Stimulated activated CD4-positive, alpha-beta T cell treated with anti-CD3 and anti-CD28 coated beads, Interleukin-1b, Interleukin-23, amount 100 ng/mL, for 1 hour (primary cell): ENCODE measurements at places on chromosomes 2 and 18.
A peak's percentile ranks its signal among the peaks of the same experiment; 100 is the strongest.

DNA sequence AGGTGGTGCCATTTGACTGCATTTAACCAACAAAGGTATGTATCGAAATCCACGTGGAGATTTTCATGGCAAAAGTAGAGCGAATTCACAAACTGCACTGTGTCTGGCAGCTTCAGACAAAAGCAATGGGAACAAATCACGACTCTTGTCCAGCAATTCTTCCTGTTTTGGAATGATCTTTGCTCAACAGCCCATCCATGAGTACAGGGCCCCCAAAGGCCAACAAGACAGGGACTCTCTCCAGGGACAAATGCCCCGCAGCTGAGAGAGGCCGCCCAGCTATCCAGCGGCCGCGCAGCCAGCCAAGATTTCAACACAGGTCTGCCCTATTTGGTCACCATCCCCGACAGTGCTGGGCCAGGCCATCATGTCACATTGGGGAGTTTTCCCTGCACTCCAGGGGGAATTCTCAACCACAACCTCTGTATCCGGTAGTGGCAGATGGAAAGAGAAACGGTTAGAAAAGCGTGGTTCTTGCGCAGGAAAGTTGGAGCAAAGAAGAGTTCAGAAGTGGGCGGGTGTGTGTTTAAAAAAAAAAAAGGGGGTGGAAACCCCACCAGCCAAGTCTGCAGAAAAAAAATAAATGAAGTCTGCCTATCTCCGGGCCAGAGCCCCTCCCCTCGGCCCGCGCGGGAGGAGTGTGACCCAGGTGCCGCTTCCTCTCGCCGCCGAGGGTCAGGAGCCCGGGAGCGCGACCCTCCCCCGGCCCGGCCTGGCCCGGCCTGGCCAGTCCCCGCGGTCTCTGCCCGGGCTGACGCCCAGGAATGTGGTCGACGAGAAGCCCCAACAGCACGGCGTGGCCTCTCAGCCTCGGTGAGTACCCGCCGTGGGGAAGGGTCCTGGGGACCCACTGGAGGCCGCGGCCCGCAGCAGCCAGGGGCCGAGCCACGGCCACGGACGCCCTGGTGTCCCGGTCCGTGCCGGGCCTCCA lies at the start of gene GYPC:
GYPC (plus strand) TSS at position 659 of the 931 bp plus-strand sequence; CDS start at position 765, 106 bp downstream.
- DNase-seq = no peak

DNA sequence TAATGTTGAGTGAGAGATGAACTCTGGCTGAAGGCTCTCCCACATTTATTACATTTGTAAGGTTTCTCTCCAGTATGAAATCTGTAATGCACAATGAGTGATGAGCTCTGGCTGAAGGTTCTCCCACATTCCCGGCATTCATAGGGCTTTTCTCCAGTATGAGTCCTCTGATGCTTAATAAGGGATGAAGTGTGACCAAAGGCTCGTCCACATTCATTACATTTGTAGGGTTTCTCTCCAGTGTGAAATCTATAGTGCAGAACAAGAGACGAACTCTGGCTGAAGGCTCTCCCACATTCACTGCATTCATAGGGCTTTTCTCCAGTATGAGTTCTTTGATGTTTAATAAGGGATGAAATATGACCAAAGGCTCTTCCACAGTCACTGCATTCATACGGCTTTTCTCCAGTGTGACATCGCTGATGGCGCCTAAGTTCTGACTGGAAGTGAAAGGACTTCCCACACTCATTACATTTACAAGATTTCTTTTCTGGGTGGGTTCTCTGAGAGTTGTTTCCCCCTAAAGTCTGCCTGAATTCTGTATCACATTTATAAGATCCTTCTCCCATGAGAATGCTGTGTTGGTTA lies 10.2 kb downstream of the ZNF514 start:
- no peak for DNase-seq

DNA sequence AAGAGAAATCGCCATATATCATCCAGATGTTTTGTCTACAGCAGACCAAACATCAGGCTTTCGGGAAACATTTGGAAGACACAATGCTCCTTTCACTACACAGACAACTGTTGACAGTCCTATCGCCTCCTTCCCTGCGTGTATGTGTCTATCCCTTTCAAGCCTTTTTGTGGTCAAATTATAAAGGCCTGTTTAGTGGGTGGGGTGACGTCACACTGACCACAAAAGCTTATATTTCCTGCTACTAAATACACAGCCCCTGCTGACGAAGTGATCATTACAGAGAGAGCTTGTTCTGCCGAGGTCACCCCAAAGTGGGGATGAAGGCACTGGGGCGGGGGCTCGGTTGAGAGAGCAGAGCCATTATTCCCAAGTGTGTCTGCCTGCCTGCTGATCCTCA lies 302.7 kb upstream of the TNP1 start:
- no peak for DNase-seq

DNA sequence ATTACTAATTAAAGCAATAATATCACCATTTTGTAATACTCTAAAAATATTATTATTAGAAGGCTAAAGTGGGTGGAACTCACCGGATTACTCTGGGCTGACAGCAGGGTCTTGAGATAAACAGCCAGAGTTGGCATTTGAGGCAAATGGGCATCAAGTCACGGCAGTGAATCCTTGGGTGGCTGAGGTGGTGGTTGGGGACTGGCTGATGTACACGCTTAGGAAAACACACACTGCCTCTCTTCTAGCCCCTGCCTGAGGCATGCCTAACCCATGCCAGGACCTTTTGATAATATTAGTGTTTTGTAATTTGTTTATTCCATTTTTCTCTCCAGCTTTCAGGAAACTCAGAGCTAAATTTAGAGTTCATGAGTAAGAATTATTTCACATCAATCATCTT lies 76.8 kb downstream of the ACKR3 start:
- DNase-seq = no peak

- no peak for DNase-seq
Observed at GRCh38 chr2:96763511-96764252, 3.0 kb downstream of the CNNM4 start.

GRCh38 chr2:173523497-173523896 lies 168.8 kb downstream of the CDCA7 start:
- no peak for DNase-seq

DNA sequence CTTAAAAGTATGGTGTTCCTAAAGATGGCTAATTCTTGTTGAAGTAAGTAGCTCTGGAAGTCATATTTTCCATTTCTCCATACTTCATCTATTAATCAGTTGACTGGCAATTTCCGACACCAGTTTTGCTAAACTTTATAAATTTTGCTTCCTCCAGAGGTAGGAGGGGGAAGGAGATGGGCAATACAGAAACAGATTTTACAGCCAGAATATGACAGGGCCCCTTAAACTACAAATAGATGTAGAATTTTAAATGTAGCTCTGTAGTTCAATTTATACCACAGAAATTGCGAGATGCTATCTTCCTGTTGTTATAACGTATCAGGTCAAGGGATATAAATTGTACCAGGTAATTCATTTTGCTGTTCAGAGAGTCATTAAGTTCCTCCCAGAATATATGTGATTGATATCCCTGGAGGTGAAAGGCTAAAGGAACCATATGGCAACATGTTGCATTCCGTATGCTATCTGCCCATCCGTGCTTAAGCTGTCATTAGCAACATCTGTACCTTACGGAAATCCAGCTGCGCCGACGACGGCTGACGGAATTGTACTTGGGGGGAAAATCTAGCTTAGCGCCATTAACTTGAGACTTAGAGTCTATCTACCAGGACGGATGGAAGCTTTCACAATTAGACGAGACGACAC lies 8.4 kb upstream of the NR4A2 start:
- no peak for DNase-seq

DNA sequence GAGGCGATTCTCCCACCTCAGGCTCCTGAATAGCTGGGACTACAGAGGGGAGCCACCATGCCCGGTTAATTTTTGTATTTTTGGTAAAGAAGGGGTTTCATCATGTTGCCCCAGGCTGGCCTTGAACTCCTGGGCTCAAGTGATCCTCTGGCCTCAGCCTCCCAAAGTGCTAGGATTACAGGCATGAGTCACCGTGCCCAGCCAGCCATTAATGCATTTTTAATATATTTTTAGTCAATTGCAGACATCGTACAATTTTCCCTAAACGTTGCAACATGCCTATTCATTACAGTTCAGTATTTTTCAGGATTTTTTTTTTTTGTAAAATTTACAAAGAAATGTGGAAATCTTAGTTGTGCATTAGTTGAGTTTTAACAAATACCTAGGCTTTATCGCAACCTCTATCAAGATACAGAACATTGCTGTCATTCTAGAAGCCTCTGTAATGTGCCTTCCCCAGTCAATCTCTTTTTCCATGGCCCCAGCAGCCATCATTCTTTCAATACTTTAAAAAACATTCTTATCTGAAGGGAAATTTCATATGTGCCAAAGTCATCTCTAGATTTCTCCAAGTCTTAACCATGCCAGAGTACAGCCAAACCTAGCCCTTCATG lies 14.7 kb downstream of the NABP1 start:
- DNase-seq = no peak

DNA sequence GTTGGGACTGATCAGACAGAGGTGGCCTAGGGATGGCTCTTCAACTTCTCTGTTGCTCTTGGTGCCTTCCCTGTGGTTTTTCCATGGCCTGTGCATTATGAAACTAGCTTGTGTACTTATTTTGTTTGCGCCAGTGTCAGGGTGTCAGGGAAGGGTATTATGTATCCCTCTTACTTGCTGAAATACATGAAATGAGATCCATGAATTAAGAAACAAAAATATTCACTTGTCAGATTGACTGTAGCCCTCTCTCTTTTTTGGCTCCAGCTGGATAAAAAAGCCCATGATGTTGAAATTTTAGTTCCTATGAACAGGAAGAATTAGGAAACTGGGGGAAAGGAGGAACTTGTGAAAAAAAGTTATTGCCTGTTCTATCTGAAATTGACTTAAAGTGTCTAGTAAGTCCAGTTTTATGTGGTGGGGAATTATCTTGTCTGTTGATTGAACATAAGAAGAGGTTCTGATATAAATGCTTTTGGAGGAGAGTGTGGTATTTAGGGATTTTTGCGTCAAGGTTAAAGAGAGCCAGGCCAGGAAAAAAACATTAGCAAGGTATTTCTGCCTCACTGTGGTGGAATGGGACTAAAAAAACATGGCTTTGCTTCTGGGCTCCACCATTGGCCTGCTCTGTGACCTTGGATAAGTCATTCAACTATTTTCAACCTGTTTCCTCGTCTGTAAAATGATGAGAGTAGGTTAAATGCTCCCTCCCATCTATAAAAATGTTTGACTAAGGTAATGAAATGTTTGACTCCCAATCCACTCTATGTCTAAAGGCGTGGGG lies 12.0 kb downstream of the UGP2 start:
- DNase-seq = no peak

DNA sequence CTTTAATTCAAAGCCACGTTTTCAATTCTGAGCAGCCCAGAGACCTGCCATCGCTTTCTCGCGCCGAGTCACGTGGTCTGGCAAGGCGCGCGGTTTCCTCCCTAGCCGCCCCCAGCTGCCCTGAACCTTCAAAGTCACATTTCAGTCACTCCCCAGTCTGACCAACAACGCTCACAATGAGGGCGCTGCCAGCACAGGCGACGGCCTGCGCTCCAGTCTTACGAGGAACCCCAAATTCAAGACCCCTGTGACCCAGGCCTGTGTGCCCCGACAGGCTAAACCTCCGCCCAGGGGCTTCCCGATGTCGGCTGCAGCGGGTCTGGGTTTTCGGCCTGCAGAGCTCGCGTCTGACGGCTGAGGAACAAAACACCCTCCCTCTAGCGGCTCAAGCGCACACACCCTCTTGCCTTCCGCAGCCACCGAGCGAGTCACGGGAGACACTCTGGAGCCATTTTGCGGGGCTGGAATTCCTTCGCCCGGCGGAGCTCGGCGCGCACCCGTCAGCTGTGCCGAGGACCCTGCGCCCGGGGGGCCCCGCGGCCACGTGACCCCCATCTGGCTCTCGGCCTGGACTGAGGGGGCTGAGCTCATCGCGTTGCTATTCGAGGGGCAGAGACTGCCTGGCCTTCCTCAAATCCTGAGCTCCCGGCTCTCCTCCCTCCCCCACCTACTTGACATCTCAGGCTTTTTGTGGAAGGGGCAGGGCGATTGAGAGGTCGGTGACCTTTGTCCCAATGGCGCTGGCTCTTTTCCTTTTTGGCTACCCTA lies 69.9 kb upstream of the ITGB6 start:
- DNase-seq = peak; percentile 43

DNA sequence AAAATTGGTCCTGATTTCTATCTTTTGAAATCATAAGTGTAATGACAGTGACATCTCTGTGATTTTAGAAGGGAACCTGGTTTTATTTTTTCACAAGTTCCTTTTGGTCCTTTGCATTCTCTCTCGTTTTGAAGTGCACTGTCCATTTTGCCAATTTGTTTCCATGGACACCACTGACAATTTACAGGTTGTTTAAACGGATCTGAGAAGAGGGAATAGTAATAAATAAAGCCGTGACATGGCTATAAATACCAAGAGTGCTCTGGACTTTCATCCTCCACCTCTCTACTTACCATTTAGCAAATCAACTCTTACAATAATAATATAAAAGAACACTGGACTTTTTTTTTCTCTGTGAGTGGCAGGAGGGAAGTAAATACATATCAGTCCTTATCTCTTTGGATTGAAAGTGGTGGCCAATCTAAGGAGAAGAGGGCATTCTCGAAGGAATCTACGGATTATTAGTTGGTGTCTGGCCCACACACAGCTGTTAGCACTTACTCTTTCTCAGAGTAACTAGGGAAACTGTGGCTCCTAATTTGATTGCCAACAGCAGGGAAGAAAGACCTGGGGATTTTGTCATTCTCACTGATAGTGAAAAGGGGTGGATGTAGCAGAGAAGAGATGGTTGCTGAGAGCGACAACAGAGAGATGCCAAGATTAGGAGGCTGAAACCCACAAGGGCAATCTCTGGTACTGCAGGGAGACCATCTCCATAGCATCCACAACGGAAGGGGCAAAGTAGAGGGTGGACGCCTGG lies 108.7 kb upstream of the FSHR start:
- DNase-seq = no peak

- no peak for DNase-seq
Observed at GRCh38 chr2:205858275-205858674, 176.0 kb downstream of the NRP2 start.

DNA sequence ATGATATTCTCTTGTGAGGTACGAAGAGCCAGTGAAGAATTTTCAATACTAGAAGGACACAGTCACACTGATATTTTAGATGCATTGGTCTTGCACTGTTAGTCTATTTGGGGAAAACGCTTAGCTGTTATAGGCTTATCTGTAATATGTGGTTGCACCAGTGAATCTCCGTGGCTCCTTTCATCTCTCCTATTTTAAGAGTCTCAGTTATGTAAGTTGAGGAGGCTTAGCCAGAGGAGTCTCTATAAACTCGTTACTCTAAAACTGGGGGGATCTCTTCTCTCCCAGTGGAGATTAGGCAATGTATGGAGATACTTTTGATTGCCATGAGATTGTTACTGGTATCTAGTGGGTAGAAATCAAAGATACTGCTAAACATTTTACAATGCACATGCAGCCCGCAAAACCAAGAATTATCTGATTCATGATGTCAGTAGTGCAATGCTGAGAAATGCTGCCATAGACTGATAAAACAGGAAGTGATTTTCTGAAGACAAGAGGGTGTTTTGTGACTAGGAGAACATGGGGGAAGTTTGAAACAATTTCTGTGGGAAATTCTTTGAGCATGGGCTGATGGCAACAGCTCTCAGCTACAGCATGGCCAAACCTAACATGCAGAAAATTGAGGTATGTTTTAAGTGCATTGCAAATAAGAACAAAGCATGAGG lies 339.1 kb downstream of the SOX11 start:
- no peak for DNase-seq
